ENCODE measurements at places on chromosomes 5 and 9. TPM values are rescaled to one million over a fixed set of nuclear protein-coding genes. Genes with fewer than 3 reads are reported as not detected.

Gene NME5
- 15.8 TPM for total RNA-seq

Gene CCDC192
- total RNA-seq = not detected

Gene FREM1
- 21.8 TPM for total RNA-seq

Gene PRDM9
- not detected for total RNA-seq

Gene FAM169A
- total RNA-seq = 2.3 TPM

Gene LRRC70
- 3.1 TPM for total RNA-seq

Gene CCL21
- total RNA-seq = 67.3 TPM

Gene NAA35
- 33.9 TPM for total RNA-seq

Gene LYRM7
- 6.0 TPM for total RNA-seq

Gene DMGDH
- 2.6 TPM for total RNA-seq

Gene C9
- not detected for total RNA-seq

Gene OR1J2
- total RNA-seq = not detected

Gene ANKS6
- total RNA-seq = 25.8 TPM

Gene TMED9
- 76.4 TPM for total RNA-seq

Gene OR2Y1
- not detected for total RNA-seq

Gene PROB1
- 0.46 TPM for total RNA-seq

Gene OR1Q1
- not detected for total RNA-seq

Gene INSYN2B
- total RNA-seq = 0.63 TPM

Gene CSF1R
- 29.1 TPM for total RNA-seq

Gene SPATA31D3
- total RNA-seq = not detected

Gene MARCOL
- not detected for total RNA-seq

Gene TMC1
- total RNA-seq = 0.21 TPM

Gene MCC
- 18.5 TPM for total RNA-seq

Gene CRAT
- total RNA-seq = 14.5 TPM

Gene CDH12
- 0.31 TPM for total RNA-seq

Gene PNPLA7
- 8.9 TPM for total RNA-seq

Gene SLC6A18
- not detected for total RNA-seq

Gene TEX48
- total RNA-seq = not detected

Gene NFIL3
- total RNA-seq = 59.9 TPM

Gene CLIC3
- 115 TPM for total RNA-seq

Gene ADCY2
- 3.5 TPM for total RNA-seq

Gene SLC6A3
- total RNA-seq = 0.95 TPM

Gene SV2C
- 0.40 TPM for total RNA-seq

Gene IFT74
- 36.9 TPM for total RNA-seq

Gene NAIP
- total RNA-seq = 68.8 TPM

Gene ANP32B
- total RNA-seq = 45.4 TPM

Gene MEIKIN
- total RNA-seq = not detected

Gene GRM6
- not detected for total RNA-seq

Gene FOXD4L6
- 0.20 TPM for total RNA-seq

Gene TMCO6
- total RNA-seq = 14.9 TPM

Gene TRAPPC13
- 19.0 TPM for total RNA-seq

Gene SLC27A6
- total RNA-seq = 3.4 TPM

Gene SPINK5
- total RNA-seq = 4.2 TPM

Gene PCDHA13
- 0.77 TPM for total RNA-seq

Gene CFAP77
- 12.8 TPM for total RNA-seq

Gene CDC37L1
- total RNA-seq = 30.7 TPM

Gene SLC25A51
- total RNA-seq = 30.1 TPM

Gene SLC25A2
- 0.17 TPM for total RNA-seq

Gene RBM18
- total RNA-seq = 15.4 TPM

Gene IL7R
- total RNA-seq = 47.6 TPM

Gene NUTM2F
- total RNA-seq = not detected

Gene MLANA
- not detected for total RNA-seq

Gene ENHO
- total RNA-seq = 0.55 TPM

Gene SPZ1
- total RNA-seq = not detected

Gene TMOD1
- total RNA-seq = 7.8 TPM

Gene FAM221B
- total RNA-seq = 0.14 TPM

Gene ZDHHC11
- 110 TPM for total RNA-seq

Gene NPR3
- 86.9 TPM for total RNA-seq

Gene TBC1D9B
- 68.3 TPM for total RNA-seq
